ENCODE measurements at places on chromosomes 7 and 10.

- no peak for DNase-seq
Measured at GRCh38 chr7:36201122-36201723, 48.2 kb downstream of the EEPD1 start.

- no peak for DNase-seq
Measured at GRCh38 chr7:104967088-104967487, 46.9 kb upstream of the KMT2E start.

GRCh38 chr7:94266238-94266644 lies 128.5 kb upstream of the COL1A2 start:
- DNase-seq = no peak

- DNase-seq = no peak
Measured at GRCh38 chr7:100803398-100804161, 23.7 kb downstream of the EPHB4 start.

DNA sequence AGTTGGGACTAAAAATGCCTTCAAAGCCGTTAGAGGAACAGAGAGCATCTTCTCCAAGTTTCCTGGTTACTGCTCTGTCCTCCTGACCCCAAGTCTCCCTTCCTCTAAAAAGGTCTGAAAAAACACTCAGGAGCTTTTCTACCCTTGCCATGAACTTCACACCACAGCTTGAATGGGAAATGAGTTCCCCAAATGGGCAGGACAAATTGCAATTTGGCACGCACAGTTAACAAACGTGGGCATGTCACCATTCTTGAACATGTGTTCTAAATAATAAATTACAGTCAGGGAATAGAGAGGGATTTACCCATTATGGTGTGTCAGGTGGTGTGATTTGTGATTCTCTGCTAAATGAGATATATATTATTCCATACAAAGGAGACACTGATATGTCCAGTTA lies 91.2 kb upstream of the WNT16 start:
- no peak for DNase-seq

DNA sequence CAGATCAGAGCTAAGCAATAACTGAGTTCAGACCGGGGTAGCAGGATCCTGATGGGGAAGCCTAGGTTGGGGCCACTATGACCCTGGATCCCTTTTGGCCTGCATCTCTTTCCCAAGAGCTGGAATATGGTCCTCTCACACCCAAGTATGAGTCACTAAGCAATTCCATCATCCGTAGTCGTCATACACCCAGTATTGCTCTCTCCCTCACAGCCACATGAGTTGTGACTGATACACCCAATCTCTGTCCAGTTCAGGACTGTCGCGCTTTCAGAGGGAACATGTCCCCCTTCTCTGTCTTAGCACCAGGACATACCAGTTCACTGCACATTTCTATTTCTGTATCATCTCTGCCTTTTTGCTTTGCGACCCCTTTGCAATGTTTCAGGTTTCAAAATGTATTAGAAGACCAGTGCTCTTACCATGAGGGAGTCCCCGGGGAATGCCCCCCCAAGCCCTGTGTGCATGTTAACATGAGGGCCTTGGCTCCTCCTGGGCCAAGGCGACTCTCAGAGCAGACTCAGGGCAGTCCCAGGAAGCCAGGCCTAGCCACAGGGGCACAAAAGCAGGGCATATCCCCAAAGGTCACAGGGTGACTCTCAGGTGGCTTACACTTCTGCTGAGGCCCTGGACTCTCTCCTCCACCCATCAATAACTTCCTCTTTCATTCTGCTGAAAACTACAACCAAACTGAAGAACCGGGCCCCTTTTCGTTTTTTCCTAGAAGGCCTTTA lies 75.3 kb upstream of the SAMD8 start:
- no peak for DNase-seq

DNA sequence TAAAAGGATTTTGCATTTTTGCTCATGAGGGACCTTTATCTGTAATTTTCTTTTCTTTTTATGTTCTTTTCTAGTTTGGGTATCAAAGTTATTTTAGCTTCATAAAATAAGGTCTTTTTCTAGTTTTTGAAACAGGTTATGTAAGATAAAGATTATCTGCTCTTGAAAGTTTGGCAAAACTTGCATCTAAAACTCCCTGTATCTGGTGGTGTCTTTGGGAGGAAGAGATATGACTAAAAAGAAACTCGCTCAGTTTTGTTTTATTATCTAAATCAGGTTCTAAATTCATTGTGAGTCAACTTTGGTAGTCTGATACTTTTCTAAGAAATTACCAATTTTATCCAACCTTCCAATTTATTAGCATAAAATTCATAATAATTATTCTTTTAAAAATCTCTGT lies 55.1 kb downstream of the VCL start:
- no peak for DNase-seq

- no peak for DNase-seq
Measured at GRCh38 chr10:22615819-22616499, 98.4 kb downstream of the PIP4K2A start.

Measured in cerebellar nuclear complex (tissue), 1 donor.